ENCODE measurements at places on chromosomes 6 and 20.

DNA sequence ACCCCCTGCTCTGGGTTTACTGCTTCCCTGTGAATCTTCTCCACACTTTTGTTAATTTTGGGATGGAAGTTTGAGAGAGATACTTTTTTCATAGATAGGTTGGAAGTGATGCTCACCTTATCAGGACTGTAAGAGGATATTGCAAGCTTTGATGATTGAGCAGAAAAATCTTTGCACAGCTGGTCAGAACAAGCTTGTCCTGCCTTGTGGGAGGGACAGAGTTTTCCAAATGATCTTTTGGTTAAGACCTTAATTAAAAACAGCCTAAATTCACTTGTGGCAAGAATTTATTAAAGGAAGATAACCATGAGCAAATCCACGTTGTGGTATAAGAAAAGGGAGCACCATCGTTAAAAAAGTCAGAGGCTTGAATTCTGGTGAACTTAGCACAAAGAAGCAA, 32.2 kb downstream of the E2F3 start:
- DNase-seq: no peak

DNA sequence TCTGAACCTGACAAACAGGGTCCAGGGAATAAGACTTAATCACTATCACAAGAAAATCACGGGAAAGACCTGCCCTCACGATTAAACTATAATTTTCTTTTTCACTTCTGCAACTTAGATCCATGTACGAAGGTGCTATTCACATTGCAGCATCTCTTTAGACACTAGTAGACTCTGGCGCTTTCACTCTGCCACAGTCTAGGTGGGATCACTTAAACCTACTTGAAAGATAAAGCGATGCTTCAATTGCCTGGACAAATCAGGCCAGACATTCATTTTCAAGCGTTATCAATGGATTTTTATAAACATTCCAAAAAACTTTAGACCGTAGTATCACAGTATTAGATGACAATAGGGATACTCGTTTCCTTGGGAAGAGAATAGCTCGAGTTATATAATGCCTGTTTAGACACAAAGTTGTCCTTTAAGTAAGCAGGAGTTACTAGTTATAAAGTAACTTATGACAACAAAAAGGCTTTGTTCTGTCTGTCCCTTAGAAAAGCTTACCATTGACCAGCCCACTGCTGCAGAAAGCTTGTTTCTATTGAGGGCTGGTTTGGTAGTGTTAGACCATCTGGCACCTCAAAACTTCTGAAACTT, 367.3 kb downstream of the UTRN start:
- no peak for DNase-seq

- DNase-seq: no peak
Observed at GRCh38 chr20:24461848-24462247, 7.6 kb upstream of the SYNDIG1 start.

DNA sequence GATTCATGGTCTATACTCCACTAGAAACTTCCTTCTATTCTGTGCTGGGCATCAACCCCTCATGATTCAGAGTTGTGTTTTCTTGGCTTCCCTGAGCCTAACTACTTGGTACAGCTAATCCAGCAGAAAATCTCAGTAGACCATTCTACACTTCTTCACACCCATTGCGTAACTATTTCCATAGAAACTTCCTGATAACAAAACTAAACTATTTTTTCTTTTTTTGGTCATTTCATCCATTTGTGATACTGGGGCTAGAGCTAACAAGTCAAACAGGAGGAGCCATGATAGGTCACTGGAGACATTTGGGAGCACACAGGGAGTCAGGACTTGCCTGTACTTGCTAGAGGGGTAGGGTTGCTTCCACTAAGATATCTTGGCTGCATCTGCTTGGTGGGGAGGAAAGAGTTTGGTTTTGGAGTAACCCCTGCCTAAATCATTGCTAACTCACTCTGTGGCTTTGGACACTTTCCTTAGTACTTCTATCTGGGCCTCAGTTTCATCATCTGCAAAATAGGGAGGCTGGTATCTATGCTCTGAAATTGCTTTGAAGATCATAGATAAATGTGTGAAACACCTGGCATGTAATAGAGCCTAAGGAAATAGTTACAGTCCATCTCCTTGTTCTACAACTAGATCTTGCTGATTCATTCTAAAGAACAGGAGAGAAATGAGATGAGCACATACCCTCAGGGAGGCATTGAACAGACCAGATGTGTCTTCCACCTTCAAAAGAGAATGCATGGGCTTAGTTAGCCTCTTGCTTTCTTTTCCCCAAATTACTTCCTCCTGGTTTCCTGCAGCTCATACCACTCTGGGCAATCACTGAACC, 127.9 kb upstream of the ADGRF1 start:
- peak; percentile 18 for DNase-seq

DNA sequence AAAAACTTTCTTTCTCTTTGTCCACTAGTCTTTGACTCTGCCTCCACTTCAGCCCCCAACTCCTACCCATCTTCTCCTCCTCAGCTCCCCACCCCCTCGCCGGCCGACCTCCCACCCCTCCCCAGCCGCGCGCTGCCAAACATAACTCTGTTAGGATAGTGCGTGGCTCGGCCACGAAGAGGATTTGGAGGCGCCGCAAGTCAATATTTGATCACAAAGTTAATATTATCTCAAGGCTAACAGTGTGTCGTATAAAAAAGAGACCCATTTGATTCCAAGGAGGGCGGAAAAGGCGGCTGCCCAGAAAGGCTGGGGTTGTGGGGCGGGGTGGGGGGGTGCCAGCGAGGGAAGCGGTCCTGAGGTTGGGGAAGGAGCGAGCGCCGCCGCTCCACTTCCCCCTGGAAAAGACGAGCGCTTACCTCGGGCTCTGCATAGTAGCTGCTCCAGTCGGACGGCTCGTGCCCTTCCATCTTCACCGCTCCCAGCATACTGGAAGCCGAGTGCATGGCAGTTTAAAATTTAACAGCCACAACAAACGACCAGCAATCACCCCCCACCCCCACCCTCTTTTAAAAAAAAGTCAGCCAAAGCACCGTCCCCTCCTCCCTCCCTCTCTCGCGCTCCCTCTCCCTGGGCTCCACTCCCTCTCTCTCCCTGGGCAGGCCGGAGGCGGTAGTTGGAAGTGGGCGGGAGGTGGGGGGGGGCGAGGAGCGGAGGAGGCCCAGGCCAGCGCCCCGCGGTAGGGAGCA, 425 bp downstream of the FOXA2 start:
- DNase-seq: no peak

DNA sequence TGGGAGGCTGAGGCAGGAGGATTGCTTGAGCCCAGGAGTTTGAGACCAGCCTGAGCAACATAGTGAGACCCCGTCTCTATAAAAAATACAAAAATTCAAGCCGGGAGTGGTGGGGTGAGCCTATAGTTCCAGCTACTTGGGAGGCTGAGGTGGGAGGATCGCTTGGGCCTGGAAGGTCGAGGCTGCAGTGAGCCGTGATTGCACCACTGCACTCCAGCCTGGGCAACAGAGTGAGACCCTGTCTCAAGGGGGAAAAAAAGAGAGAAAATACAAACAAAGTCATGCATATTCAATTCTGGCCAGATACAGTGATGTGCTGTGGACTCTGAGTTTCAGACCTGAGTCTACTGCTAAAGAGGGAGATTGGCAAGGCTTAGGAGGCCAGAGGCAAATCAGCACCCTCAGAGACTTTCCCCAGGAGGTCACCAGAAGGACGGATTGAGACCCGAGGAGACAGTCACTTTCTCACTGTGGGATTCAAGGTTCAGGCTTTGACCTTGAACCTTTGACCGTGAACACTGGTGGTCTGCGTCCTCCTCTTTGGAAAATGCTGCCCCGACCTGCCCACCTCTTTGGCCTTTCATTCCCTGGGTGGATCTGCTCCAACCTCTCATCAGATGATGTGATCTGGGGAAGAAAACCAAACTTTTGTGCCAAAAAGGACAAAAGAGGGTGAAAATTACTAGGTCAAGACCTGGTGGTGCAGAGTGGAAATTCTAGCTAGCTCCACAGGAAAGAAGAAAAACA, 31.2 kb downstream of the TGM2 start:
- DNase-seq: no peak

- no peak for DNase-seq
Observed at GRCh38 chr6:30761791-30762429, 17.6 kb upstream of the IER3 start.

DNA sequence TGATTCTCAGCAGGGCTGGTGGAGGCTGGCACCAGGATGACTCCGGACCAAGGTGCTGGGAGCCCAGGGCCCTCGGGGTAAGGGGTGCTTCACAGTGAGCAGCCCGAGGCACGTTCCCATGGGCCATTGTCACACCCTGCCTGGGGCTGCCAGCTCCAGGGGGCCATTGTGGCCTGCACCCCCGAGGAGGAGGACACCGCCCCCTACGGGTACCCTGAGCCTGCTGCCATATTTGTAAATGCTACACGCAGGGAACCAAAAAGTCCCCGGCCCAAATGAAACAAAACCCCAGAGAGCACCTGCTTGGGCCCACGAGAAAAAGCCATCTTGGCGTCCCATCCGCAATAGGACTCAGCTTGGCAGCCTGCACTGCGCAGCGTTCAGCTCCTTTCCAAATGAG, 64.7 kb upstream of the GATA5 start:
- no peak for DNase-seq

DNA sequence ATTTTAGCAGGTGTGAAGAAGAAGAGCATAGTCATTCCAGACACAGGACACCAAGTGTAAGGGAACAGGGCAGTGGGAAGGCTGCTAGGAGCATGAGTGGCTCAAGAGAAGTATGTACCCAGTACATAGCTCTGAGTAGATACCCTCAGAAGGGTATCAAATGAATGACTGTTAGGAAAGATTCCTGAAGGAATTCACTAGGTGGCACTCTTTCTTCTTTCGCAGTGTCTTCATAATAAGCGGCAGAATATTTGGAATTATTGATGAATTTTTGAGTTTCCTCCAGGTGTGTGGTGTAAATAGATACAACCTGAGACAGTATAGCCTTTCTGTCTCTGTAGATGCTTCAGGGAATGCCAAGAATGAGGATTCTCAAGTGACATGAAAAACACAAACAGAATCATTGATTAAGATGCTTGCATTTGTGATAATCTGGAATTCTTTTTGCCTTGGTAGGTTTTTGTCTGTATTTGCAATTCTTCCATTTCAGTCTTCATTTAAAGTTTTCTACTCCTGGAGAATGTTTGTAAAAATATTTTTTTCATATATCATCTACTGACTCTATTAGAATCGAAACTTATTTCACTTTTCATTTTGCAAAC, 264.3 kb upstream of the RIMS1 start:
- no peak for DNase-seq

DNA sequence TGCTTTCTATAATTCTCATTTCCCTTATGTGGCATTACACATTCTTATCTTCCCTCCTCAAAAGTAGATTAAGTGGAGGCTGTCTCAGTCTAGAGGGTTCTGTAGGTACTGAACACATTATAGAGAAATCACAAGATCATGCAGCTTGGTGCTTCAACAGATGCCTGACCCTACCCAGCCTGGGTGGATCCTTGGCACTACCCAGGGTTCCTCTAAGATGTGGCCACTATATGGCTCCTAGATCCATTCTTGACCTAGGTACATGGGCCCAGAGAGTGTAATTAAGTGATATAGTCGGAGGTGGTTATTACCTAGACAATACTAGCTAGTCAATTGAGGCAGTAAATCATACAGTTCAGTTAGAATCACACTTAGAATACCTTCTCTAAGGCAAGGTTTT, 213.9 kb downstream of the AKAP7 start:
- no peak for DNase-seq

Data from globus pallidus (tissue), 1 donor.